Regular cardiac myocyte (primary cell): ENCODE measurements at places on chromosomes 1 and 21. TPM values are rescaled to one million over a fixed set of nuclear protein-coding genes. Genes with fewer than 3 reads are reported as not detected.

The RGS13 gene
- total RNA-seq, result not detected in 2 replicates

The C8A gene
- total RNA-seq, result not detected in 2 replicates

The CD1B gene
- not detected in 2 replicates for total RNA-seq

The SLC9C2 gene
- total RNA-seq, result 0.28 TPM in 1 of 2 replicates, not detected in the other

The COL11A1 gene
- 5.9 and 17.8 TPM in 2 replicates for total RNA-seq

The ATP6V1G3 gene
- not detected in 2 replicates for total RNA-seq

The RGS4 gene
- 919 and 1,715 TPM in 2 replicates for total RNA-seq

The S100A1 gene
- total RNA-seq, result not detected in 2 replicates

The MRPL20 gene
- 58.9 and 129 TPM in 2 replicates for total RNA-seq

The TACSTD2 gene
- 0.19 and 0.56 TPM in 2 replicates for total RNA-seq

The C1orf115 gene
- total RNA-seq, result 0.58 and 1.1 TPM in 2 replicates

The PRDX1 gene
- total RNA-seq, result 433 and 683 TPM in 2 replicates

The OR2T2 gene
- total RNA-seq, result not detected in 2 replicates

The LORICRIN gene
- total RNA-seq, result not detected in 2 replicates

The NAXE gene
- total RNA-seq, result 72.7 and 74.6 TPM in 2 replicates

The UBE2J2 gene
- total RNA-seq, result 31.3 and 43.5 TPM in 2 replicates

The SPATA45 gene
- total RNA-seq, result 1.1 TPM in 1 of 2 replicates, not detected in the other

The SLC22A15 gene
- total RNA-seq, result 1.3 and 10.1 TPM in 2 replicates

The CFAP141 gene
- not detected in 2 replicates for total RNA-seq

The CITED4 gene
- 1.9 and 2.3 TPM in 2 replicates for total RNA-seq

The SAMD13 gene
- 0.56 and 0.77 TPM in 2 replicates for total RNA-seq

The LINGO4 gene
- total RNA-seq, result not detected in 2 replicates

The SPAG17 gene
- under 0.01 TPM in 1 of 2 replicates, not detected in the other for total RNA-seq

The ANGPTL3 gene
- not detected in 2 replicates for total RNA-seq

The LAPTM5 gene
- 0.19 and 0.28 TPM in 2 replicates for total RNA-seq

The PLA2G5 gene
- total RNA-seq, result 0.56 TPM in 1 of 2 replicates, not detected in the other

The AMPD1 gene
- total RNA-seq, result not detected in 2 replicates
